GF-D8 (cell line): ENCODE measurements at places on chromosomes 1 and 21.

GRCh38 chr1:4171480-4172450 is 271.7 kb upstream of the C1orf174 start:
- DNase-seq, result no peak

DNA sequence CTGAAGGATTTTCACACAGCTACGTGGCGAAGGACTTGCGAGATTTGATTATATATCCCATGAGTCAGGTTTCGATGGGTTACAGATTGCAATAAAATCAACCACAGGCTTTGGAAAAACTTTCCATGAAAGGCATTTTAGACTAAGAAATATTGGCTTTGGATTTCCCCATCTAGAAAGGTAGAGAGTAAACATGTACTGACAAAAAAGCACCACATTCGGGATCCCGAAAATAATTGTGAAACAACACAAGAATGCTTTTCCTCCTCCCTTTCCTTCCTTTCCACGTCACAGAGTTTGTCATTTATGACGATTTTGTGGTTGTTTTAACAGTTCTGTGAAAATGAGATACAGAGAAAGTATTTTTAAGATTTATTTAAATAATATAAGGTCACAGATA is 38.5 kb downstream of the TGFB2 start:
- DNase-seq, result no peak

GRCh38 chr1:39450956-39451606 is 40.4 kb upstream of the BMP8A start:
- DNase-seq, result no peak

DNA sequence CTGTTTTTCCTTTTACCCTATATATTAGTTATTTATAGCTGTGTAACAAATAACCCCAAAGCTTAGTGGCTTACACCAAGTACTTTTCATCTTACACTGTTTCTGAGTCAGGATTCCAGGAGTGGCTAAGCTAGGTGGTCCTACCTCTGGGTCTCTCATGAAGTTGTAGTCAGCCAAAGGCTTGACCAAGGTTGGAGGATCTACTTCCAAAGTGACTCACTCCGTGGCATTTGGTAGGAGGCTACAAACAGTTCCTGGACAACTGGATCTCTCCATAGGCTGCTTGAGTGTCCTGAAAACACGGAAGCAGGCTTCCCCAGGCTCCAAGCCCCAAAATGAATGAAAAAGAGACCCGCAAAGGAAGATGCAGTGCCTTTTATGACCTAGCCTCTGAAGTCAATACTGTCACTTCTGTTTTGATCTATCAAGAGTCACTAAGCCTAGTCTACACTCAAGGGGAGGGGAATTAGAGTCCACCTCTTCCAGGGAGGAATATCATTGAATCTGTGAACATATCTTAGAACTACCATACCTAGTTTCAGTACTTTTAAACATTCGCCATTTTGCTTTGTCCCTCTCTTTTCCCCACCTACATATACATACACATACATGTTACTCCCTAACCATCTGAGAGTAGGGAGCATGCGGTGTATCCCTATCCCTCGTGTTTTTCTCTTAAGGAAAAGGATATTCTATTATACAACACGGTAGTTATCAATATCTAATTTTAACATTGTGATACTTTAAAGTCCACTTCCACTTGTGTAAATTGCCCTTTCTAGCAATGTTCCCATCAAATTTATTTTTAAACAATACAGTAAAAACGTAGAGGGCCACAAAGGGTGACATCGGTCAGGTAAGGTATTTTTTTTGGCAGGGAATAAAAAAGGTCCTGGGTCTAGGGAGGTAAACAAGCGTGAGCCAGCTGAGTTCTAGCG is 67.2 kb downstream of the SLC35A3 start:
- no peak for DNase-seq

DNA sequence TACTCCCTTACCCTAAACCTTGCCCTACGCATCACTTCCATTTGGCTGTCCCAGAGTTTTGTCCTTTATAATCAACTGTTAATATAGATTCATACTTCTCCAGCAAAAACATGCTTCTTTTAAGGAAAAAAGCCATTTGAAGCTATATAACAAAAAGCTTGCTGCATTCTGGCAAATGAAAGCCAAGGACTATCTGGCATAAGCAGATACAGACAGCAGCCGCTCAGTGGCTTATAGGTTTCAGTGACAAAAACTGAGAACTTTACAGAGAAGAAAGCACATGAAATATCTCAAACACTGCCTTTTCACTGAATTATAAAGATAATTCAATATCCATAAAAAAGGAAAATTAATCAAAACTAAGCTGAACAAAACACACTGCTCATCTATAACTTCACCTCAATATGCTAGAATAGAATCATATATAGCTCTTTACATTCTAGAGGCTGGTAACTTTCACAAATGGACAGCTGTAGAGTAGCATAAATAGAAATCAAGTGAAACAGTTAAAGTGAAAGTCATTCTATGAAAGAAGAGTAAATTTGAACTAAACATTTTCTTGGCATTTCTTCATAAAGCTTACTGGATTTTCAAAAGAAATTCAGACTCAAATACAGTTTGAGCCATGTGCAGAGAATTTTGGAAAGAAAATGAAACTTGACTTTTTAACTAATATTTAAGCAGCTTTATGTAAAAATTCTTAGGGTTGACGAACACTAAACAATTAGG is 19.6 kb downstream of the CDC42BPA start:
- no peak for DNase-seq

- peak; percentile 13 for DNase-seq
Measured at GRCh38 chr1:157771661-157772425, 5.1 kb downstream of the FCRL2 start.

DNA sequence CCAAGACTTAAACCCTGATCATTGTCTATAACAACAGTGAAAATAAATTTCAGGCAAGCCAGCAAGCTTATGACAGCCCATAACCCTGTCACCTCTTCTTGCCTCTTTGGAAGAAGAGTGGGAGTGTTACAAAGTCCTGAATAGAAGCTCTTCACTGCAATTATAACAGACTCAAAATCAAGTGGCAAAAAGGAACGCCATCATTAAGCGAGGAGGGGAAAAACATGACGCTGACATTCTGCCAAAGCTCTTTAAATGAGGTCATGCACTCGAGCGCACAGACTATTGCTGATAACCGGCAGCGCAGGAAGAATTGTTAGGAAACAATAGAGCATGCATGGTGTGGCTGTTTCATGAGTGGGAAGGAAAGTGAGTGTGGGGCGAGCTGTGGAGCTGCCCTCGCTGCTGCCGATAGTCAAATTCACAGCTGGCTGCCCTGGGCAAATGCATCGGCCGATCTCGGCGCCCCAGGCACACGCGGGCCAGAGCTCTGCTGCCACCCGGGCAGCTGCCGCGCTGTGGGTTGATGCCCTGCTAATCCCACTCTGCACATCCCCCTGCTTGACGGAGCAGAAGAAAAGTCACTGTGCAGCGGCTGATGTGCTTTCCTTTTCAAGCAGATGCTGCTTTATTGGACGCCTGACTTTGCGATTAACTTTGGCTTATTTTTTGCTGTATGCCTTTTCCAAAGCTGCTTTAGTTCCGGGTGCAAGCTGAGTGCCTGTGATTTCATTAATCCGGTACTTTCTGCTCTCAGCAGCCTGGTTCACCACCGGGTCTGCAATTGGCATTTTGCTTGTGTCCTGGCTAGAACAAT is 102.4 kb upstream of the ST6GALNAC5 start:
- DNase-seq, result no peak

- DNase-seq, result no peak
Measured at GRCh38 chr1:244387415-244387814, 64.3 kb downstream of the ADSS2 start.

GRCh38 chr1:88917321-88918025 is 26.1 kb upstream of the GTF2B start:
- DNase-seq, result no peak
